ENCODE measurements at places on chromosomes 7 and 10. TPM values are rescaled to one million over a fixed set of nuclear protein-coding genes. Genes with fewer than 3 reads are reported as not detected.

- peak; percentile 41 for DNase-seq
These were observed 40.3 kb downstream of the PPIF start for GRCh38 chr10:79387466-79387973.

DNA sequence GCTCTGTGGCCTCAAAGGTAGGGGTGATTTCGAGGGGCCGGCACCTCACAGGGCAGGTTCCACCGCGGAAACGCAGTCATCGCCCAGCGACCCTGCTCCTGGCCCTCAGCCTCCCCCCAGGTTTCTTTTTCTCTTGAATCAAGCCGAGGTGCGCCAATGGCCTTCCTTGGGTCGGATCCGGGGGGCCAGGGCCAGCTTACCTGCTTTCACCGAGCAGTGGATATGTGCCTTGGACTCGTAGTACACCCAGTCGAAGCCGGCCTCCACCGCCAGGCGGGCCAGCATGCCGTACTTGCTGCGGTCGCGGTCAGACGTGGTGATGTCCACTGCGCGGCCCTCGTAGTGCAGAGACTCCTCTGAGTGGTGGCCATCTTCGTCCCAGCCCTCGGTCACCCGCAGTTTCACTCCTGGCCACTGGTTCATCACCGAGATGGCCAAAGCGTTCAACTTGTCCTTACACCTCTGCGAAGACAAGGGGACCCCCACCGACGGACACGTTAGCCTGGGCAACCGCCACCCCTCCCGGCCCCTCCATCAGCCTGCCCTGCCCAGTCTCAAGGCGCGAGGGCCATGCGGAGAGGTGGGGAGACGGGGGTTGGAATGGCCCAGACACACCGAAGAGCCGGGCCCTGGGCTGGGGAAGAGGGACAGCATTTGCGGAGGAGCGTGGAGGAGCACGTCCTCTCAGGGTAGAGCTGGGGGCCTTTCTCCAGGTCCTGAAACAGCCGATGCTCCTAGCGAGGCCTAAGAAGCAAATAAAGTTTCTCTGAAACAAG lies 6.0 kb downstream of the SHH start:
- DNase-seq: no peak

GRCh38 chr7:69982197-69982596 lies 383.9 kb downstream of the AUTS2 start:
- no peak for DNase-seq

- DNase-seq: peak; percentile 84
These were observed at the start of gene PRXL2A for GRCh38 chr10:80408242-80409101. PRXL2A (plus strand) TSS chr10:80408551; CDS start chr10:80420468, 11,917 bp downstream.

DNA sequence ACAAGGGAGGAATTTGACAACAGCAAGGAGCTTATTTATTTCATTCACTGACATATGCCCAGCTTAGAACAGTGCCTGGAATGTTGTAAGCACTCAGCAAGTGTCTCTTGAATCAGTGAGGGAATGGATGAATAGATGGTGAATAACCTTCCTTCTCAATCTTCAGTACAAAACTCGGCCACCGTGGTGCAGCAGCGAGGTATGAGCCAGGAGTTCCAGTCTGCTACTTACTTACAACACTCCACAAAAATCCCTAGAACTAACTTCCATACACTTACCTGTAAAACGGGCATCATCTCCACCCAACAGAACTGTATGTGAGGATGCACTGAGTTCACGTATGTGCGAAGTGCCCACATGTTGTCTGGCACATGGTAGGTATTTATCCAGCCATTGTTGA lies 237.4 kb downstream of the WDR11 start:
- DNase-seq: no peak

The ECD gene
- 56.5 TPM for total RNA-seq

- no peak for DNase-seq
These were observed 32.0 kb upstream of the RBM20 start for GRCh38 chr10:110612087-110612486.

- DNase-seq: no peak
These were observed 9.4 kb downstream of the FZD9 start for GRCh38 chr7:73442903-73443500.

DNA sequence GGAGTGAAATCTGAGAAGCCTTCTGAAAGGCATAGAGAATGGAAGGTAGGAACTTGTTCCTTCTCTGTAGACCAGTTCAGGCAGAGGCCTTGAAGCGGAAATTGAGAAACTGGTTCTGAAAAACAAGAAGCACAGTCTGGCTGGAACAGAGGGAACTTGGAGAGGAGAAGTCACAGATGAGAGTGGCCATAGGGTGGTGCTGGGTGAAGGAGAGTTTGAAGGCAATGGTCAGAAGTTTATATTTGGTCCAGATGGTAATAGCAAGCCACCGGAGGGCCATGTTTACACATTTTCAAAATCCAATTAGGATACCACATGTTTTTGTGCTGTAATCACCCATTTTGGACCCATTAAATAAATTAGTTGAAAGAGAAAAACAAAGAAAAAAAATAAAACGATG lies 692.5 kb downstream of the INHBA start:
- no peak for DNase-seq

The GPR141 gene
- not detected for total RNA-seq

GRCh38 chr7:129494041-129494440 lies 8.3 kb upstream of the SMKR1 start:
- peak; percentile 41 for DNase-seq

The LIPM gene
- total RNA-seq: not detected

- no peak for DNase-seq
These were observed 91.0 kb downstream of the ZMIZ1 start for GRCh38 chr10:79159785-79160184.

DNA sequence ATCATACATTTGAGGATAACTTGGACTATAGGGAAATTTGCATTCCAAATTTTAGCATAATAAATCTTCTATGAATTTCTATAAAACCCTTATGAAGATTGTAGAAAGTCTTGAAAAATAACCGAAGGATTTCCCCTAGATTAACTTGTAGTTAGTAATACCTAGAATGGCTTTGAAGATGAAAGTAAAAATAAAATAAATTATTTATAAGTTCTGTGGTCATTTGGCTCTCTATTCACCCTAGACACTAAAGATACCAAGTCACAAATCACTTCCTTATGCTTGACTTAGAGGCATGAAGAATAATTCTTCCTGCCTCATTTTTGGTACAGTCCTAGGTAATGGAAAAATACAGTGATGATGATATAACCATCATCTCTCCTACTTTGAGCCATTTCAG lies 79.3 kb downstream of the CSTF2T start:
- DNase-seq: no peak
